ENCODE measurements at places on chromosomes 2 and 18.

DNA sequence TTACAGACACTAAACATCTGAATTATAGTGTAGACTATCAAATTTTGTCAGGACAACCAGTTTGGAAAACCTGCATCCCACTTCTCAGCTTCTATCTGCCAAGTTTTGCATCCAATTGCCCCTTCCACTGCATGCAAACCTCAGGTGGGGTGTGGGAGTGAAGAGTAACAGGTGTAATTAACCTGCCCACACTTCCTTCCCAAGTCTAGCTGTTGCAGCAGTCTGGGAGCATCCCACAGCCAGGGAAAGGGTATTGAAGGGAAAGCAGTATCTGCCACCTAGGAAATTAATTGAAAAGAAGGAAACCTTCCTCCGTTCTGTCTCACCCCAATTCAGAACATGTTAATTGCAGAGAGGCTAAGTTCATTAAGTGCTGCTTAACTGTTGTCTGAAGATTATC lies 189.9 kb downstream of the NCKAP5 start:
- DNase-seq = no peak

- peak; percentile 25 for DNase-seq
These were observed 34.0 kb downstream of the LRRTM4 start for GRCh38 chr2:77488141-77488540.

GRCh38 chr18:12433829-12434540 lies 26.3 kb downstream of the PRELID3A start:
- no peak for DNase-seq

DNA sequence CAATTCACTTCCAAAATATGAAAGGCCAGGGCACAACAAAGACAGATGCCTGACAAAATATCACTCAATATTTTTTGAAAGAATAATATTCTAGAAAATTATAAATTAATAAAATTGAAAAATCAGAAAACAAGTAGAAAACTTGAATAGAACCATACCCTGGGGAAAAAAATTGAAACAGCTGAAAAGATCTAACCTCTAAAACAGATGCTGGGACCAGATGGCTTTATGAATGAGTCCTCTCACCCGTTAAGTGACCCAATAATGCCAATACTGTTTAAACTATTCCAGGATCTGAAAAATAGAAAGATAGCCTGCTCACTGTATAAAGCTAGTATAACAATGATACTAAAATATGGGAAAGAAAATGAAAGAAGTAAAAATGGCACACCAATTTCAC lies 322.3 kb upstream of the VWC2L start:
- no peak for DNase-seq

GRCh38 chr2:143807192-143807591 lies 678.0 kb downstream of the ARHGAP15 start:
- no peak for DNase-seq

DNA sequence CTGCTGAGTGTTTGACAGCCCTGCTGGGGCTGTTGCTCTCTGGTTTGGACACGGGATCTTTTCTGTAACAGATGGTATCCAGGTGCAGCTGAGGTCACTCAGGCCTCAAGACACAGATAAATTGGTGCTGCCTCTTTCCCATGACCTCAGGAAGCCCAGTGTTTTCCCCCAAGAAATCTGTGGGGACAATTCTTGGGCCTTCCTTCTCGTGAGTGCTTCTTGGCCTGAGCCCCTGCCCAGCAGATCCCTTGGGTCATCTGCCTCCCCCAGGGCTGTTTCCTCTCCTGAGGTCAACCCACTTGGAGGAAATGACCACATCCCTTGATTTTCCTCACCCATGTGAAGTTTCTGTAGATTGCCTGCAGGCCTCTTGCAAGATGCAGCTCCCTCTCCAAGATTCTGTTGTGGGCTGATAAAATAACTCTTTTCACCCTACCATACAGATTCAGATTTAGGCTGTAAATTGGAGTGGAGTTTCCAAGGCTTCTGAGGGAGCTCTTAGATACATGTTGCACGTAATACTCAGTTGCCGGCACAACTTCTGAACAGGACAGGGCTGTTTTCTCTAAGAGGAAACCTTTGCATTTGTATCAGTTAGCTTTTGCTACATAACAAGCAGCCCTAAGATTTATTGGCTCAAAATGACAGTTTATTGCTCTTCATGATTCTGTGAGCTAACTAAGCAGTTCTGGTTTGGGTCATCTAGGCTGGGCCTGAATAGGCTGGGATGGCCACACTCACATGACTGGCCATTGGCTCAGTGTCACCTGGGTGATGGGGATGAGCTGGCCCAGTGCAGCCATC lies 13.1 kb downstream of the ZAP70 start:
- DNase-seq = no peak

- no peak for DNase-seq
These were observed 30.3 kb upstream of the HNRNPLL start for GRCh38 chr2:38632980-38633379.

DNA sequence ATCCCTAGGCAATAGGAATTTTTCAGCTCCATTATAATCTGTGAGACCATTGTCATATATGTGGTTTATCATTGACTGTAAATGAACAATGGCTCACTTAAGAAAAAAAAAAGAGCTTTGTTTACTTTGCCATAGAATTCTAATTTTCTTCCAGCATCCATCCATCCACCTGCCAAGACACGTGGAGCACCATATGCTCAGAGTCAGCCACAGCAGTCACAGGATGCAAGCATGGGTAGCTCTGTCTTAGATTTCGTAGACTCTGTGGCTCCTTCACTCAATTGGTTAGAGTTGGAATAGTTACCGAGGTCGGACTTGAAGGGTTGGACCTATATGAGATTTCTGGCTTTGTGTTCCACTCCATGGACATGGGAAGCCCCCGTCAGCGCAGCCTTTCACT lies 75.6 kb downstream of the COA5 start:
- no peak for DNase-seq

- no peak for DNase-seq
These were observed 20.1 kb downstream of the TMEM17 start for GRCh38 chr2:62485761-62486438.

DNA sequence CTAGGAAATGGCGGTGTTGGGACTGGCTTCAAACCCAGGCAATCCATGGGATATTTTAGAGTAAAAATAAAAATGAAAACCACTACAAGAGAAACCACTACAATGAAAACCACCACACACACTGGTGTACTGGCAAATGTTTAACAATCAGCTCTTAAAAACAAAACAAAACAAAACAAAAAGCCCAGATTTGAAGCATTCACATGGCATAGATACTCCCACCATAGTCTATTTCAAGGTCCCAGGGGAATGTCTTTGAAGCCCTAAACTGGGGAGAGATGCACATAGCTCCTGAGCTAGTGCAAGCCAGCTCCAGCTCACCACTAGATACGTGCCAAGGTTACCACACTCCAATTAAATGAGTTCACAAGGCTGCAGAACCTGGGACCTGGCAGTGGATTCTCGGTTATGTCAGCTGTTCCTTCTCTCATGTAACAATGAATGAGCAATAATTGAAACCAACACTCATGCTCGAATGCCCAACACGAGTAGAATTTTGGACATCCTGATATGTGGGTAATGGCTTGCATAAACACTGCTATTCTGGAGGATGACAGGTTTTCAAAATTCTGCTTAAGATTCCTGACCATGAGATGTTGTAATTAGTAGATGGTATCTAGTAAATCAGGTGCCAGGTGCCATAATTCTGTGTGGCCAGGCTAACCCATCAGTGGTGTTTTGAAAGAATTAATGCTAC lies 102.2 kb downstream of the OSBPL6 start:
- DNase-seq = no peak

DNA sequence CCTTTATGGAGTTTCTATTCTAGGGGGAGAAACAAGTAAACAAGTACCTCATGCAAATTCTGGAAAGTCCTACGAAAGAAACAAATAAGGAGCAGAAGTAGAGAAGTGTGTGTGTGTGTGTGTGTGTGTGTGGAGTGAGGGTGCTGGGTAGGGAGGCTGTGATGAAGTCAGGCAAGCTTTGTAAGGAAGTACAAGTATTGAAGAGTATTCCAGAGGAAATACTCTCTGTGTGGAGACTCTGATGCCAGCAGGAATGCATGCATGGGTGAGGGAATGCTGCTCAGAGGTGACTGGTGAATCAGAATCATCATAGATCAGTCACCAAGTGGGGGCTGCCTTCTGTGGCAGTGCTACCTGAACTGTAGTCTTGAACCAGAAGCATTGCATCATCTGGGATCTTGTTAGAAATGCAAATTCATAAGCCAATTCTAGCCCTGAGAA lies 34.5 kb downstream of the SLC4A3 start:
- DNase-seq = no peak

DNA sequence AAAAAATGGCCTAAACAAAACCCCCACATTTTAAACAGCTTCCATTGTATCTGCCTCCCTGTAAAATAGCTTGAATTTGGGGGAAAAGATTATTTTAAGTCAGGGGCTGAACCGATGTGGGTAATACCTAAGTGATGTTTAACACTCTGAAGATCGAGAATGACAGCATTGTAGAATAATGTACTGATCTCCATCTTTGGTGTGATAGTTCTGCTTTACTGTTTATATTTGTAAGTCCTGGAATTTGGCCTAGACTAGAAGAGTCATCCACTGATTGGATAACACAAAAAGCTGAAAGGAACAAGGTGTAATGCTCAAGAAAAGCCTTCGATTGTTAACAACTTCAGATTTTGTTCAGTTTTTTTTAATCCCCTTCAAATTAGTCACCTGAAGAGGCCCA lies 53.8 kb upstream of the CCDC68 start:
- no peak for DNase-seq

- DNase-seq = no peak
These were observed 61.0 kb downstream of the KLHL14 start for GRCh38 chr18:32711862-32712261.

GRCh38 chr18:69898241-69898861 lies 49.3 kb downstream of the CD226 start:
- no peak for DNase-seq

DNA sequence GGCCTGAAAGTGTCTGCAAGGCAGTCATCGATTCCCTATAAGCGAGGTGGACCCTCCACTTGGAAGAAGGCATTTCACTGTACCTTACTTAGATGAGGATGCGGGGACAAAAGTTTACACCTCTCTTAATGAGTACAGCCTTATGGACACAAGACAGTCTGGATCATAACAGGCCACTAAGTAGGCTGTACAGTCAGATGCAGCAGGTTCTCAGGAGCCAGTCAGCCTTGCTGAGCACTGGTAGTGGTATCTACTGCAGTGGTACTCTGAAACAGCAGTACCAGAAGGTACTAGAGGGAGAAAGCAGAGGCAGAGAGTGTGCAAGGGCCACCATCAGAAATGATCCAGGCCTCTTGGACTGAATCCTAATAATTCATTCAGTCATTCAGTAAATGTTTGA lies 77.6 kb downstream of the KCMF1 start:
- no peak for DNase-seq
